A549 (cell line): ENCODE measurements at places on chromosomes 3 and 15.

- no peak for DNase-seq
Measured at GRCh38 chr15:77851691-77852090, 219.0 kb upstream of the LINGO1 start.

- no peak for DNase-seq
Measured at GRCh38 chr3:190718671-190719070, 143.8 kb downstream of the GMNC start.

- no peak for DNase-seq
Measured at GRCh38 chr3:133464573-133464972, 64.7 kb downstream of the BFSP2 start.

GRCh38 chr3:71101626-71102025, 481.9 kb downstream of the FOXP1 start:
- DNase-seq: no peak

- no peak for DNase-seq
Measured at GRCh38 chr3:123129092-123129491, 62.3 kb downstream of the PDIA5 start.

DNA sequence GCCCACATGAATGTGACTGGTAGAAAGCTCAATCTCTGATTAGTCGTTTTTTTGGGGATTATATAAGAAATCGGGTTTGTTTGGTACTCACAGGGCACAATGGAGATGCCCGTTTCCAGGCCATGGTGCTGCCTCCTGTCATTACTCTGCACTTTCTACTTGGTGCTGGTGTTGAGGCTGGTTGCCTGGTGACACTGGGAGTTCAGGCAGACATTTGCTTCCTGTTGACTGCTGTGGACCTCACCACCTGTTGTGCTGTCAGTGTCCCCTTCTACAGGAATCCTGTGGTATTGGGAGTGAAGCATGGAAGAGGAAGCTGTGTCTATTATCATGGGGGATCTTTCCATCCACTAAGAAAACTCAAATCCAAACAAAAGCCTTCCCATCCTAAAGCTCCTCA, 227.2 kb upstream of the TBL1XR1 start:
- DNase-seq: no peak

GRCh38 chr3:52663098-52663497, 22.6 kb downstream of the PBRM1 start:
- DNase-seq: no peak

- no peak for DNase-seq
Measured at GRCh38 chr3:191383124-191383523, 52.8 kb upstream of the UTS2B start.

GRCh38 chr15:68897016-68897415, 33.3 kb upstream of the SPESP1 start:
- no peak for DNase-seq

DNA sequence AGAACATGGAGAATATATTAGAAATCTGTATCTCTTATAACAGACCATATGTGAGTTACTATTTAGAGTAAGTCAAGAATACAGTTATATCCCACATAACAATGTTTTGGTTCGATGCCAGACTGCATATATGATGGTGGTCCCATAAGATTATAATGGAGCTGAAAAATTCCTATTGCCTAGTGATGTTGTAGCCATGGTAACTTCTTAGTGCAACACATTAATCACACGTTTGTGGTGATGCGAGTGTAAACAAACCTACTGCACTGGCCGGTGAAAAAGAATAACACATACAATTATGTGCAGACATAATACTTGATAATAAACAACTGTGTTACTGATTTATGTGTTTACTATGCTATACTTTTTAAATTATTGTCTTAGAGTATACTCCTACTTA, 69.8 kb upstream of the MNS1 start:
- no peak for DNase-seq

GRCh38 chr3:143849854-143850549, 1.7 kb upstream of the SLC9A9 start:
- no peak for DNase-seq

DNA sequence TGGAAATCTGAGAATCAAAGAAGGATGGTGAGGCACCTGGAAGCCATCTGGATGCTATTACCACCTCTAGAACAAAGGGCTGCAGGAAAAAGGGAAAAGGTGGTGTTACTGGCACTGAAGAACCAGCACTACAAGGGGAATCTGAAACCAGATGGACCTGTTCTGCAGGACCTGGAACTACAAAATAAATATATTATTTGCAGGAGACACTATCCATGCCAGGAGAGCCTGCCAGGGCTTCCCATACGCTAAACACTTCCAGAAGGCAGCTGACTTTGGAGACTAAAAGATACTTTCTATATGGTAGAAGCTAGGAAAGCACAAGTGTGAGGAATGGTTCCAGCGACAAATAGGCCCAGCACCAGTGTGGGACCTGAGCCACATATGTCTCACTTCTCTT, 83.4 kb upstream of the POU1F1 start:
- DNase-seq: no peak

DNA sequence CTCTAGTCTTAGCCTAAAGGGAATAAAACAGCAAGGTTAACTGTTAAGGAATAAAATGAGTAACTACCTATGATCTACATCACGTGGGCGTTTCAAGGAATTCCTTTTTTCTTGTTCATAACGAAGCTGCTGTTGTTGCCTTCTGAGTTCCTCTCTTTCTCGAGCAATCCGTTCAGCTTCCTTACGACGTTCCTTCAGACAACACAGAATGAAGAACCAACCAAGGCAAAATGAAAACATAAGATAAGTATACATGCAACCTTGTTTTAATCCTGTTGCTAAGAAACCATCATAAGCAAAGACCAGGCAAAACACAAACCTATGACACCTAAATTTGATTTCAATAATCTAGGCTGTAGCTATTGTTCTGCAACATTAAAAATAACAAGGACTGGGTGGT, 44.1 kb downstream of the SLTM start:
- DNase-seq: no peak

- no peak for DNase-seq
Measured at GRCh38 chr3:58874248-58874741, 175.5 kb downstream of the CFAP20DC start.

DNA sequence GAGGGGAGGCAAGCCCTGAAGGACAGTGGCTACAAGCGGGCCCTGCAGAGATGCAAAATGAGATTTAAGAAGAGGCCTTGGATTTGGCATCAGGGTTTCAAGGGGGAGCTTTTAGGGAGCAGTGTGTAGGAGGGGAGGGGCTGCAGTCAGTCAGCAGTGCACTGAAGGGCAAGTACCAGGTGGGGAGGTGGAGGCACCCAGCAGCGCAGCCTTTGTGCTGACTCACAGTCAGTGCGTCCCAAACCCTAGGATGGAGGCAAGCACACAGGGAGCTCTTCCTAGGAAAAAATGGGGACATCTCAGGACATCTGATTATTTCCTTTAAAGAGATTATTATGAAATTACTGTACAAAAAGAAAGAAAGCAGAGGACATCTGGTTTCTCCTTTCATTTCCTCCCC, 80.0 kb downstream of the AAGAB start:
- no peak for DNase-seq

- DNase-seq: peak; percentile 71
Measured at GRCh38 chr3:135895106-135895733, 70.3 kb upstream of the PPP2R3A start.

DNA sequence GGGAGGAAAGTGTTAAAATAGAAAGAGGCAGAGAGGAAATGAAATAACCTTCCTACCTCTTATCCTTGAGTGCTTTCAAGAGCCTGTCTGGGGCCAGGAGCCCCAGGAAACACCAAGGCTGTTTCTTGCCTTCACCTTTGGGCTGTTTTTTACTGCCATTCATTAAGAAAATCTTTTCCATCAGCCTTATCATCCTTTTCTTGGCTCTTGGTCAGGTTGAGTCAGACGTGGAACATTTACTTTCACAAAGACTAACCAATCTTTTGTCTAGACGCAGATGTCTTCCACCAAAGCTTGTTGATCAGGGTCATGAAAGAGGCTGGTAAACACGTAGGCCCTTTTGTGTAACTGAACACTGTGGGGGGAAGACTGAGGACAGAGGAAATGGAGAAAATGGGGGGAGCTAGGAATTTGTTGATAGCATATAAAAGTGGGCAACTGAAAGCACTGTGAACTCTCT, 151.0 kb upstream of the THBS1 start:
- no peak for DNase-seq

DNA sequence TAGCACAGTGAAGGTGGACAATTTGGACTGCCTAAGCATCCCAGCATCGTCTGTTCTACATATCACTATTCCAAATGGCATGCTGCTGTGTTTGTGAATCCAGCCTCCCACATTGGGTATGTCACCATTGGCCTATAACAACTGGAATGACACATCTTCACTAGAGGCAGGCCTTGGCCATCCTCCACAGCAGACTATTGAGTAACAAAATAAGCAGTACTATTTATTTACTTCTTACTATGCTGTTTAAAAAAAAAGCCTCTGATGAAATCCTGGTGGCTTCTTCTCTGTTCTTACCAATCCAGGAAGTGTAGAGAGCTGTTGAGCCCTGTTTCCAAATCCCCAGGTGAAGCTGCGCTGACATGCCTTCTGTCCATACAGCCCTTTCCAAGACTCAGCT, 30.6 kb upstream of the CERS3 start:
- DNase-seq: no peak
